ENCODE measurements at places on chromosomes 6 and 20. TPM values are rescaled to one million over a fixed set of nuclear protein-coding genes. Genes with fewer than 3 reads are reported as not detected.

Gene LHFPL5
- not detected for total RNA-seq

Gene TMEM217
- total RNA-seq: 15.5 TPM

Gene CTCFL
- not detected for total RNA-seq

Gene TREM2
- not detected for total RNA-seq

Gene C6orf120
- total RNA-seq: 24.3 TPM

Gene IRAK1BP1
- 3.0 TPM for total RNA-seq

Gene PDRG1
- 5.7 TPM for total RNA-seq

Gene MEP1A
- not detected for total RNA-seq

Gene NR2E1
- not detected for total RNA-seq

Gene RIMS4
- not detected for total RNA-seq

Gene TMEM170B
- total RNA-seq: 5.6 TPM

Gene CALHM4
- 0.28 TPM for total RNA-seq

DNA sequence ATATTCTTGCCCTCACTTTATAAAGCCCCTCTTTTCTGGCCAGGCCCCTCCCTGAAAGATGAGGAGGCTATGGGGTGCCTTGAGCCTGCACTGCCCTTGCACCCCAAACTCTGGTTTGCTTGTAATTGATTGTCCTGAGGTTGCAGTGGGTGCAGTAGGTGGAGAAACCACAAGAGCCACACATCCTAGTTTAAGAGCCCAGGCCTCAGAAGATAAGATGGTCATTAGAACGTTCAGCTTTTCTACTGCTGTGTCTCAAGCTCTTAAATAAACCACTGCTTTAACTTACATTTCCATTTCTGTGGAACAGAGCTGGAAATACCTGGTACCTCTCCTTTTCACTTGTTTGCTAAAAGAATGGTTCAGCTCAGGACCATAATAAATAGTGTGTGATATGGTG lies 9.0 kb downstream of the MRAP2 start:
- DNase-seq: no peak

DNA sequence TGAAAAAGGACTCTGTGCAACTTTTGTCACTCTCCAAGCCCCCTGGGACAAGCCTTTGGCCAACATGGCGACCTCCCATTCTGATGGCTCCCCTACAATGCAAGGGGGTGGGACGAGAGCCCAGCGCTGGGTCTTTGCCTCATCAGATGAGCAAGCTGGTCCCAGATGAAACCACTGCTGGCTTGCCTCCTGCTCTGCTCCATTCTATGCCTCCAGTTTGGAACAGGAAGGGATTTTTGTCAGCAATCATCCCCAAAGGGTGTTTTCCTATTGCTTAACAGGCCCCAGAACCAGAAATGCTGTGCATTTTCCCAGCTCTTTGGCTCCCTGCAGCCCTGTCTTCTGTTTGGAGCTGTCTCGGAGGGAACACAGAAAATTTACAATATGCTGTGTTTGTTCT lies 412.7 kb downstream of the MAFB start:
- DNase-seq: no peak

GRCh38 chr20:5668529-5668868 lies 81.7 kb upstream of the SHLD1 start:
- no peak for DNase-seq

DNA sequence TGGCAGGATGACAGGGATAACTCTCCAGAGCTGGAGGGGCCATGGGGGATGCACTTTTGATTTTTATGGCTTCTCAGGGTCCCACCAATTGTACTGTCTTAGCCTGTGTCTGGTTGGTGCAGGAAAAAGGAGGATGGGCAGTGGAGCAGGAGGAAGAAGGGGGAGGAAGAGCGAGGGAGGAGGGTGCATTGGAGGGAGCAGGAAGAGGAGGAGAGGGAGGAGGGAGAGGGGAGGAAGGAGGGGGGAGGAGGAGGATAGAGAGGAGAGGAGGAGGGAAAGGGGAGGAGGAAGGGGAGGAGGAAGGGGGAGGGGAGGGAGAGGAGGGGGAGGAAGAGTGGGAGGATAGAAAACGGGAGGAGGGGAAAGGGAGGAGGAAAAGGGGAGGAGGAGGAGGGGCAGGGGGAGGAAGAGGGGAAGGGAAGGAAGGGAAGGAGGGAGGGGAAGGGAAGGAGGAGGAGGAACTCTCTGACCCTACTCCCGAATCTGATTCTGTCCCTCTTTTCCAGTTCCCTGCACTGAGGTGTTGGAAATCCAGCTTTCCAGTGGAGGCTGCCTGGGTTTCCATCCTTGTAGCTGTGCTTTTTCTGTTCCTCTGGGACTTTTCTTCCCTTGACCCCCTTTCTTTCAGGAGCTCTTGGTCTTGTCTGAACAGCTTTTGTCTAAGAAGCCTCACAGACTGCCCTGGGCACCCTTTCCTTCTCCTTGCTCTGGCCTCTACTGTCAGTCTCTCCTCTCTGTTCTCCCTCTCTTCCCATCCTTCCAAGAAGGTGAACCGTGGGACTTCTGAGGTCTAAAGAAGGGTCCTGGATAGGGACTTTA lies 149.4 kb downstream of the DHX35 start:
- no peak for DNase-seq

DNA sequence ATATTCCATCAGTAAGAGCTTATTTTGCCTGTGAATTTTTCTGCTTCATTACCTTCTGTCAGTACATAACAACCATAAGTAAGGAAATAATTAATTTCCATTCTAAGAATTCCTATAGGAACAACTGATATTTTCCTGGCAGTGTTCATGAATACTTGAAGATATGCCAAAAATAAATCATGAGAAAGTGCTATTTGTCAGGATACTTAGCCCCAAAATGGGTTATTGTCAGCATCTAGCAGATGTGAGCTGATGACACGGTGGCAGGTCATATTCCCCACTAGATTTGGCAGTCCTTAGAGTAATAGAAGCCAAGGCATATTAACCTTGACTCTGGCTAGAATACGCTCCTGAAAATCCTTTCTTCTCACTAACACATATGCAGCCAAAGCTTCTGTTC lies 43.2 kb upstream of the CRISP1 start:
- DNase-seq: no peak

DNA sequence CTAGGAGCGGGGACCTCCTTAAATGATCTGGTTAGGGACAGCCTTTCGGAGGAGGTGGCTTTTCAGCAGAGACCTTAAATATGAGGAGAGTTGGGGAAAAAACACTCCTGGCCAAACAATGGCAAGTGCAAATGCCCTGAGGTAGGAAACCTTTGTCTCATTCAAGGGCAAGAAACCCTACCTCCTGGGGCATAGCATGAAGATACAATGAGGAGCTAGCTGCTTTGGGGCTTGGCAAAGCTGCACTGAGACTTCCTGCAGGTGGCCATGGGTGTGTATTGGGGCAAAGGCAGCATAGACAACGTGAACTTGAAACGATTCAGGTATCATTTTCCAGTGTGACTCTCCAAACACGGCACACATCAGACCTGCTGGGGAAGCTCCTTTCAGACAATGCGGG lies 30.7 kb downstream of the PMEPA1 start:
- DNase-seq: no peak

- DNase-seq: no peak
Observed at GRCh38 chr20:17520583-17520982, 10.6 kb downstream of the BFSP1 start.

DNA sequence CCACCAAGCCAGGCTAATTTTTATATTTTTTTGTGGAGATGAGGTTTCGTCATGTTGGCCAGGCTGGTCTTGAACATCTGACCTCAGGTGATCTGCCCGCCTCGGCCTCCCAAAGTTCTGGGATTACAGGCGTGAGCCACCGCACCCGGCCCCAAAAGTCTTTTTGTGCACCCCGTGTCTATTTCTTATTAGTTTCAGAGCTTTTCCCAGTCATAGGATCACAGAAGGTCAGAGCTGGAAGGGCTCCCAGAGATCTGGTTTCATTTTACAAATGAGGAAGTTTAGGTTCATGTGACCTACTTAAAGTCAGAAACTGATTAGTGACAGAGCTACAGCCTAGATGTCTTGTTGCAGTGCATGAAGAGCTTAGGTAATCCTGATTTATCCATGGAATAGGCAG lies 1.6 kb upstream of the OGFRL1 start:
- DNase-seq: no peak

DNA sequence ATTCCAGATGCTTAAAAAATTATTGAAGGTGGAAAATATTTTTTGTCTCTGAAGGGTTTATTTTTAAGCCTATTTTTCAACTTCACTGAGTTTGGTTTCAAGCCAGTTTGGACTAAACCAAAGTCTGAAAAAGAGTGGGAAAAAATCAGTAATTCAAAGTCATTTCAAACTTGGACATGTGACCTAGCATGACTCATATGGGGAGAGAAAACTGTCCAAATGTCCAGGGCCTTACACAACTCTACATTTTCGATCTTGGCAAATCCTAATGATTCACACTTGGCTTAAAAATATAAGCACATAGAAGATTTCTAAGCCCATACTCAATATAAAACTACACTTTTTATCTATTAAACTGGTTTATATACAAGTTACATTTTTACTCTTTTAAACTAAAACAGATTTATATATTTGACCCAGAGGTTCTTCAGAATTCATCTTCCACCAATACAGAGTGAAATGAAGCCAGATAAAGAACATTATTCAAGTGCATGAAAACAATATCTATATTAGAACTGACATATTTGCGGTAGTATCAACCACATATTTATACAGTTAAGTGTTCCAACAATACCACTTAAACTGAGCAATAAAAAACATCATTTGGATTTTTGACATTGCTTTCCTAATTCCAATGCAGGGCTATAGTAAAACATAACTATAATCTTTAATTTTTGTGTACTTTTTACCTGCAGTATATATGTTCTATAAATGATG lies 110.3 kb upstream of the TCF21 start:
- no peak for DNase-seq

GRCh38 chr20:19713822-19714578 lies 44.1 kb upstream of the RIN2 start:
- DNase-seq: no peak

DNA sequence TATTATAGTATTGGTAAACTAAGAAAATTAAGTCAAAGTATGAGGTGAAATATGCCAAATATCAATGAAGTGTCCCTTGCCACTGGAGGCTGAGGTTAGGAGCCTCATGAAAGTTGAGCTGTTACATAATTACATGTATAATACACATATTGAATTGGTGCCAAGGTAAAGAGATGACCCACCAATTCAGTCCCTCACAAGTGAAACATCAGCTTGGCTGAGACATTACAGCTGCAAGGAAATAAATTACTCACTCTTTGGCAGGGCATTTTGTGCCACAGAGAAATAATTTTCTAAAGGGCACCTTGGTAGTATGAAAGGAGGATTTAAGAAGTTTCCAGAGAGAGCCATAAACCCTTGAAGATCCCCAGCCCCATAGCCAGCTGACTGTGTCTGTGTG lies 127.4 kb downstream of the ADGRG6 start:
- DNase-seq: no peak

DNA sequence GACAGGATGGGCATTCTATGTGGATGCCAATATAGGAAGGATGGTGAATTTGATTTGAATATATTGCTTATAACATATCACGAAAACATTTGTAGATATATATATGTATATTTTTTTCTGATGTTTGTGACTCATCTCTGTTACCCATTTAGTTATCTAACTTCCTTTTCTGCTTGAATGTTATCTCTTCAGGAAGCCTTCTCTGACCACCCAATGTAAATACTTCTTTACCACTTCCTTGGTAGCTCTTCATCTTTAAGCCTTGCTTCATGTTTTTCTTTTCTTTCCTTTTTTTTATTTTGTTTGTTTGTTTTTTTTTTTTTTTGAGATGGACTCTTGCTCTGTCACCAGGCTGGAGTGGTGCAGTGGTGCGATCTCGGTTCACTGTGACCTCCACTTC lies 260.5 kb upstream of the EPHA7 start:
- no peak for DNase-seq

- DNase-seq: no peak
Observed at GRCh38 chr6:71294121-71294523, 5.5 kb downstream of the OGFRL1 start.

GRCh38 chr6:144360401-144360800 lies 75.3 kb downstream of the UTRN start:
- DNase-seq: no peak

DNA sequence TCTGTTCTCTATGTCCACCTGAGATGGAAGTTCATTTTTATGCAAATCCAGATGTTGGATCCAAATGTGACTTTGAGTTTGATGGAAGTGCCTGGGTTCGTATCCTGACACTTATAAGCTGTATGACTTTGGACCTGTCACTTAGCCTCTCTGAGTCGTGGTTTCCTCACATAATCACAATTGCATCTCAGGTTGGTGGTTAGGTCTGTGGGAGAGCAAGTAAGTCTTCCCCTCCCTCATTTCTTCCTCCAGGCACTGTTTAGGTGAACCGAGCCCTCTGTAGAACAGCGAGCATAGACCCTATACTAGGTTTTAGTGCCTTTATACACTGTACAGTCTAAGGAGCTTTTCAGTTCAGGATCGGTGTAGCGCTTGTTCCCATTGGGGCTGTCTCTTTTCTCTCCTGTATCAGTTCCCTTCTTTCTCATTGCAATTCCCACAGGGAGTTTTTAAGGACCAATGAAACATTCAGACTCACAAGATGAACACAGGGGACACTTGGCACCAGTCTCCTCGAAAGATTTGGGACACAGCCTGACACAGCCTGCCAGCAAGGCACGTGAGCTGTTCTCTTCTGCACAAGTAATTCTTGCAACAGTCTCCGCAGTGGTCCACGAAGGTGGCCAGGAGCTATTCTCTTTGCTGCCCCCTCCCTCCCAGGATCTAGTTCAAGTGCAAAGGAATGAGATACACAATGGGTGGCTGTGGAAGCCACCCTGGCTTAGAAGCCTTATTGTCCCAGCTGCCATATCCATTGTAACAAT lies 11.8 kb downstream of the TOX2 start:
- no peak for DNase-seq

DNA sequence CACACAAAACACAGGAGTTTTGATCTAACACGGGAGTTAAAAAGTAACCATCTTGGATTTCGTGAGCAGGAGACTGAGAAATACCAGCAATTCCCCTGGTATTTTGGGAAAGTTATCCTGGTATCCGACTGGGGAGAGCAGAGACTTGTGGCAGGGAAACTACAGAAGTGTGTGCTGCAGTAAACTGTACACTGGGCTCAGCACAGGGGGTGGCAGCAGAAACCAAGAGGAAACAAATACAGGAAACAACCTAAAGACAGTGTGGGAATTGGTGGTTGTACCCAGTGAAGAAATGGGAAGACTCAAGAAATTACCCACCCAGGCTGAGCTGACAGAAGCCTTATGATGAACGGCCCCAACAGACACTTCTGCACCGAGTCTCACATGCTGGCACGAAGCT lies 109.8 kb downstream of the CHD6 start:
- DNase-seq: no peak

GRCh38 chr20:49279677-49280462 lies 2.0 kb upstream of the ZNFX1 start:
- DNase-seq: no peak

Data from pulmonary artery endothelial cell (primary cell).